Mesothelial cell of epicardium (in vitro differentiated cells): ENCODE measurements at places on chromosomes 6 and 20. TPM values are rescaled to one million over a fixed set of nuclear protein-coding genes. Genes with fewer than 3 reads are reported as not detected.

The PPP2R5D gene
- 45.1 to 46.3 TPM (median 46.2 TPM) in 3 replicates for total RNA-seq

DNA sequence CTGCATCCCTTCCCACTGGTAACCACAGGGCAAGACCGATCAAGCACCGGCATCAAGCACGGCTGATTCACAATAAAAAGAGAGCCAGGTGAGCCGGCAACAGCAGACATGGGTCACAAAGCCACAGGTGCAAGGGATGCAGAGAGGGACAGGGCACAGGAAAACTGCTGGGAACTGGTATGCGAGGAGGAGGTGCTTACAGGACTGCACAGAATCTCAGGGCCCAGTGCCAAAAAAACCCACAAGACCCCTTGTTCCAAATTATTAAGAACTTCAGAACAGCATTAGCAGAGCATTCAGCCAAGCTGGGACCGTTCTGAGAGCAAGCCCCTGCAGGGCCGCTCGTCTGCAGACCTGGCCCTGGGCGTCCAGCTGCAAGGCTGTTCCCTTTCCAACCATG is 35.4 kb downstream of the BFSP1 start:
- no peak for DNase-seq

- DNase-seq: no peak
These were observed 644.3 kb downstream of the EPM2A start for GRCh38 chr6:145090801-145091585.

DNA sequence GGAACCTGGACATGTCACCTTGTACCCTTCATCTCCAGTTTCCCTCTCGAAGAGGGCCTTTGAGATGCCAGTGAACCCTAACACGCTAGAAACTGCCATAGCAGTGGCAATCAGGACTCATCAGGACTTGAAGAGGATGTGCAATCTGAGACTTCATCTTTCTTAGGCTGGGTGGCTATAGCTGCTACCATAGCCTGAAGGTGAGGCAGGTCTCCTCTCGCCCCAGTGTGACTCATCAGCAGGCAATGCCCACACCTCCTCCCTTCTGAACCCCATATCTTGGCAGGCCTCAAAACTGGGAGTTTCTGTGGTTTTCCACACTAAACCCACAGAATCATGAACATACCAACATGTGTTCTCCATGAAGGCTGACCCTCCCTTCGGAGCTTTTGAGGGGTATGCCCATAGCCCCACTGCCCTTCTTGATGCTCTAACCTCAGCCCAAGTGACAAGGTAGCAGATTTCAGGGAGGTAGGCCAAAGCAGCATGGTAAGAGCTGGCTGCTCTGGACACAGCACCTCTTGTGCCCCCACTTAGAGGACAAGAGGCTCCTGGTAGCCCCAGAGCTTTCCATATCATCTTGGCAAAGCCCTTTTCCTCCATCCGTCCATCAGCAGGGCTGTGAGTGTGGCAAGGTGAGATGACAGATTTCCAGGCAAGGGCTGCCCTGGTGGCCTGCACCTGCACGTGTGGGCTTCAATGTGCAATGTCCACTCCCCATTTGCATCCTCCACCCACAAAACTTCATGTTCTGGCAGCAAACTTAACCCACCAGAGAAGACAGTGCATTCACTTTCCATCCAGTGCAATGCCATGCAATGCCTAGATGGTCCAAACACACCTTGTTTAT is 2.6 kb downstream of the BLCAP start:
- DNase-seq: no peak

The PGBD1 gene
- total RNA-seq: 8.9 to 9.4 TPM (median 9.2 TPM) in 3 replicates

DNA sequence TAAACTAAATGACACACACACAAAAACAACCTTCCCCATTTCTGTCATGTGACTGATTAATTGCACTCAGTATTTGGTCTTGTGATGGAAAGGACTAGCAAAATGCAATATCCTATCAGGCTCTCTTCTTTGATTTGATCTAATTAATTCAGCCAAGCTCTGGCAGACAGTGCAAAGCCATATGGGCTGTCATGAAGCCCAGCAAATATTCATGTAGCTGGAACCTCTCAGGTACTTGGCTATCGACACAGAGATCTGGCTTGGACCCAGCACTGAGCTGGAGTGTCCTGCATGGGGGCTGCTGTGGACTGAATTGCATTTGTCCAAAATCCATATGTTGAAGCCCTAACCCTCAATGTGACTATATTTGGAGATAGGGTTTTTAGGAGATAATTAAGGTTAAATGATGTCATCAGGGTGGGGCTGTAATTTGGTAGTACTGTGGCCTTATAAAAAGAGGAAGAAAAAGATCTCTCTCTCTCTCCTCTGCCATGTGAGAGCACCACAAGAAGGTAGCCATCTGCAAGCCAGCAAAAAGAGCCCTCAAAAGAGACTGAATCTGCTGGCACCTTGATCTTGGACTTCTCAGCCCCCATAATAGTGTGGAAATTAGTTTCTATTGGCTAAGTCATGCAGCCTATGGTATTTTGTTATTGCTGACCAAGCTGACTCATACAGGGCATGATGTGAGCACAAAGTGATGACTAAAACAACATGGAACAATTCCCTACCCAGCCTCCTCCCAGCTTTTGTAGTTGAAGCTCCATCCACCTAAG is 77.1 kb downstream of the STMND1 start:
- DNase-seq: no peak

- no peak for DNase-seq
These were observed 199.7 kb upstream of the UST start for GRCh38 chr6:148547110-148547509.

The WFDC6 gene
- total RNA-seq: not detected in 3 replicates

GRCh38 chr6:86707545-86708120 is 229.7 kb upstream of the HTR1E start:
- no peak for DNase-seq

- DNase-seq: no peak
These were observed 99.8 kb upstream of the PLEKHG1 start for GRCh38 chr6:150499882-150500312.
